Stimulated activated naive CD8-positive, alpha-beta T cell treated with anti-CD3 and anti-CD28 coated beads, Interleukin-15, Interleukin-2, amounts not matched to agents 100 U/mL and 50 U/mL, for 24 hours (primary cell): ENCODE measurements at places on chromosomes 5 and 9.

- DNase-seq, result no peak
These were observed 17.1 kb downstream of the CTNNA1 start for GRCh38 chr5:138770291-138770690.

GRCh38 chr5:88879724-88880123 lies 3.3 kb downstream of the MEF2C start:
- DNase-seq, result no peak

DNA sequence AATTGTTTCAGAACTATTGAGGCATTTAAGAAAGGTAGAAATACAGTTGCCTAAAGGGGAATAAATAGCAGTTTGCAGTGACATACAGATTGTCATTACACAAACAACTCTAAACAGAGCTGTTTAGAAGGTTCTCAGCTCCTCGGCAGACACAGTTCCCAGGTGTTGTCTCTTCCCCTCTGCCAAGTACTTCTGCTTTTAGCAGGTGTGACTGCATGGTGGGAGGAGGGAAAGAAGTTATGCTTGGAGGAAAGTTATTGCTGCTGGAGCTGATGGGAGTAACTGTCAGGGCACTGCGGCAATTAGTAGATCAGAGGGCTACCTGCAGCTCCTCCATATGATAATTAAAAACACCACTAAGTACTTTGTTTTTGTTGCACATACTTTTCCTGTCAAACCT lies 14.5 kb downstream of the EDIL3 start:
- DNase-seq, result no peak

- no peak for DNase-seq
These were observed 278.9 kb upstream of the ACTBL2 start for GRCh38 chr5:57761513-57761912.
